ENCODE measurements at places on chromosomes 16 and 17.

- peak; percentile 90 for DNase-seq
These were observed 17.3 kb downstream of the SOCS3 start for GRCh38 chr17:78342449-78343186.

DNA sequence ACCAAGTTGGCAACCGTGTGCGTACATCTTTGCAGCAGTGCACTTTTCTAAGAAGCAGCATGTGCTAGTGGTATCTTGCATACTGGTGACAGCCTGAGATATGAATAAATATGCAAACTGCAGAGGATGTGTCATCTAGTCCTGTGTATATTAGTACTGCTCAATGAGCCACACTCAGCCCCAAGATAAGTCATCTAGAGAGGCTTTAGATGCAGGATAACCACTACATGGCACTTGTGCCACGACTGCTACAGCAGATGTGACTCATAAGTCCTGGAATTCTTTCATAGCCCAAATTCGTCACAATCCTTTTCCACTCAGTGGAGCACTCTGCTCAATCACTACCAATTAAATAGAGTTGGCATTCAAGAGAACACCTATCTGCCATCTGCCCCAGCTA is 171.5 kb downstream of the AXIN2 start:
- peak; percentile 72 for DNase-seq

GRCh38 chr17:10208604-10209193 is 10.3 kb upstream of the GAS7 start:
- no peak for DNase-seq

GRCh38 chr17:63774969-63775265 is 947 bp downstream of the DDX42 start:
- DNase-seq, result no peak

DNA sequence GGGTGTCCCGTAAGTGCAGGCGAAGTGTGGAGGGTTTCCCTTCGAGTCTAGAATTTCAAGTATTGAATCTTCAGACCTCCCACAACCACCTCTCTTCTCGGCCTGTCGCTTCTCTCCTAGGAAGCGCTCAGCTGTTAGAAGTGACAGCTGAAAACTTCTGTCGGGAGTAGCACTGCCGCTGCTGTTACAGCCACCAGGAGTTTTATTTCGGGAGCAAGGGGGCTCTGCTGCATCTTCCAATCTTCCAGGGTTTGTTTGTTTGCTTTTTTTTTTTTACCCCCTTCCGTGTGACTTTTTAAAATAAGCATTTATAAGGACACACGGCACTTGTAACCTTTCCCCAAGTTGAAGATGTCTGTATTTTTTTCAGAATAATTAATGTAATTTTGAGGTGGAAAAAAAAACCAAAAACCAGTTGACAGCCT is 767 bp downstream of the RPS6KB1 start:
- DNase-seq, result no peak

- no peak for DNase-seq
These were observed 27.0 kb upstream of the DOC2B start for GRCh38 chr17:208429-208828.

- DNase-seq, result no peak
These were observed 1.9 kb upstream of the DHRS13 start for GRCh38 chr17:28904800-28905199.

DNA sequence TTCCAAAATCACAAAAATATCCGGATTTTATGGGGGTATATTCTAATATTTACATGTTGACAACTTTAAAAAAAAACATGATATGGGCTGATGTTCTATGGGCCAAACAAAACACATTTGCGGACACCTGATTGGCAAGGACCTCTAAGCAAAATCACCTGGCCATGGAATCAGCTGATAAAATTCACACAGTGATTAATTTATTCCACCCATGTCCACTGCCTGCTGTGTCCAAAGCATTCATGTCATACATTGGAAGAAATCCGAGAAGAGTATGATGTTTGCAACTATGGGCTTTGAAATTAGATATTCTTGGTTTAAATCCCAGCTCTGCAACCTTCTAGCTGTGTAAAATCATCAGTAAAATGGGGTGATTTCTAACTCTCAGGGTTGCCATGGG is 538.7 kb downstream of the HAPSTR1 start:
- DNase-seq, result no peak

- DNase-seq, result no peak
These were observed 11.4 kb upstream of the CCL2 start for GRCh38 chr17:34243364-34244320.

- peak; percentile 53 for DNase-seq
These were observed 678 bp upstream of the GH1 start for GRCh38 chr17:63919311-63919723.

- DNase-seq, result no peak
These were observed 46.6 kb downstream of the MSI2 start for GRCh38 chr17:57302690-57303465.

GRCh38 chr17:48241770-48242497 is 134.4 kb downstream of the SNX11 start:
- DNase-seq, result no peak

DNA sequence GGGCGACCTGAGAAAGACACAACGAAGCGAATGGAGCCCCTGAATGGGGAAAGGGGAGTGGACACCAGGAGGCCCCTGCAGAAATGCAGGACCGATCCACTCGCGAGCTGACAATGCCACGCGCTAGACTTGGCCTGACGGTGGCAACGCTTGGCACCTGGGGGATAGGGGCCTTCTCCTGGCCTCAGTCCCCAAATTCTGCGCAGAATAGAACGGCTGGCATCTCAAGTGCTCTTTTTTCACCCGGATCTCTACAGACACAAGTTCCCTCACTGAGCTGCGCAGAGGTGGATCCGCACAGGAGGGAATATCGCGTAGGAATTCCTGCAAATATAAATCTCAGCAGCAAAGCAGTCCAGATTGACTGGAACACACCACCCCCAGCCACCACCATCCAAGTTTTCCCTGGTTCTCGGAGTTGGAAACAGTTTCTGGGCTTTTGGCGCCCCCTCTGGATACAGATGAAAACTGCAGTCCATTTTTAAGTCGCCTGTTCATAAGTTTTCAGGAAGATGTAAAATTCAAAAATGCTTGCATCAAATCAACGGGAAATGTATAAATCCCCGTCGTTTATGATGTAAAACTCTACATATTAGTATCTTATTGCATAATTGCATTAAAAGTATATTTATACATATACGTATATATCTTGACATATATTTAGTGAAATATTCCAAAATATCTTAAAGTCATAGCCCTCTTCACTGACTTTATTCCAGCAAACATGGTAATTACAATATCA is 2.3 kb upstream of the SOX9 start:
- DNase-seq, result peak; percentile 86

DNA sequence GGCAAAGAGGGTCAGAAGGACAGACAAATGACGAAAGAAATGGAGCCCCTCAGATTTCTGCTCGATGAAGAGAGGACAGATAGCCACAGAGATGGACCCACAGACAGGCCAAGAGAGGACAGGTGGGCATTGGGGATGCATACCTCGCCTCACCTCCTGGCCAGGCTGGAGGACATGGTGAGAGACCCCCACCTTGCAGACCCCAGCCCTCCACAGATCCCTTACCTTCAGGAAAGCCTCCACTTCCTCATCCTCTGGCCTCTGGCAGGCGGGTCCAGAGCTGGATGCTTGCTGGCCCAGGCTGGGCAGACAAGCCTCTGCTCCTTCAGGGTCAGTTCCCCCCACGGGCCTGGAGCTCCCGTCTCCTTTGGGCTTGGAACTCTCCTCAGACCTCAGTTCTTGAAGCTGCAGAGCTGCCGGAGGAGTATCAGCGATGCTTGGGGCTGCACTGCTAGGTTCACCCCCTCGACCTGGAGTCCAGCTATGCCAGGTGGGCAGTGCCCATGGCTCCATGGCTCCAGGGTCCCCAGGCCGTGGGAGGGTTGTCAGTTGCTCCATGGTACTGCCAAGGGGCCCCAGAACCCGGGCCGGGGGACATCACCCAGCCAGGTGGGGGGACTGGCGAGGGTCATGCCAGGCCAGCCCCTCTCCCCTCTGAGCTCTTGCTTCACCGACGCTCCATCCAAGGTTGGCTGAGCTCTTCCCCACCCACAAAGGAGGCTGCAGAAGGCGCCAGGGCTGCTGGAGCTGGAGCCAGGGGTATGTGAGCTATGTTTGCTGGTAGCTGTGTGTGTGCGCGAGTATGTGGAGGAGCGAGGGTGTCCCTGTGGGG is 1.0 kb downstream of the TSPOAP1 start:
- DNase-seq, result peak; percentile 37

DNA sequence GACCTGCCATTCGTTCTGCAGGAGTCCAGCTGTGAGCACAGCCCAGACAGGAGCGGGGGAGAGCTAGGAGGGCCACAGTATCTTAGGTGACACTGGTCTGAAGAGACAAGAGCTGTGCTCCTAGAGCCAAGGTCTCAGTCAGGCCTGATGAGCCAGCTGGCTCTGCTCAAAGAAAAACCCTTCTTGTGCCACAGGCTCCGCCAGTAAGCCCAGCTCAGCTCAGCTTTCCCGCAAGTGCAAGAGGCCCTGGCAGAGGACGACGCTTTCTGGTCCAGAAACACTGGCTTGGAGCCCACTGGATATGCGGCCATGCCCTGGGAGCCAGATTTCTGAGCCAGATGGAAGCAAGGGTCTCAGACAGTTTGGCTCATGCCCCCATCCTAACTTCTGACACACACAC is 23.9 kb downstream of the PEMT start:
- DNase-seq, result no peak

GRCh38 chr16:10213748-10214147 is 31.5 kb upstream of the GRIN2A start:
- no peak for DNase-seq

- DNase-seq, result peak; percentile 68
These were observed 2.0 kb upstream of the YPEL2 start for GRCh38 chr17:59329176-59330052.

GRCh38 chr17:79549141-79549915 is 61.5 kb downstream of the RBFOX3 start:
- DNase-seq, result no peak

DNA sequence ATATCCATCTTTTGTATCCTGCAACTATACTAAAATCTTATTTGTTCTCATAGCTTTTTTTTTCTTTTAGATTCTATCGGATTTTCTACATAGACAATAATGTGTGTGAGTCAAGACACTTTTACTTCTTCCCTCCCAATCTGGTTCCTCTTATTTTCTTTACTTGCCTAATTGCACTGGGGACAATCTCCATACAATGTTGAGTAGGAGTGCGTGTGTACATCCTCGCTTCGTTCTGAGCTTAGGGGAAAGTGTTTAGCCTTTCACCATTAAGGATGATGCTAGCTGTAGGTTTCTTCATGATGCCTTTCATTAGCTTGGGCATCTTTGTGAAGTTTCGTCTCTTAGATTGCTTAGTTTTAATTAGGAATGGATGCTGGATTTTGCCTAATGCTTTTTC is 2.9 kb downstream of the SPATA32 start:
- no peak for DNase-seq

GRCh38 chr17:44672479-44673093 is 16.3 kb downstream of the MEIOC start:
- peak; percentile 47 for DNase-seq

GRCh38 chr17:6661464-6661848 is 9.9 kb downstream of the C17orf100 start:
- no peak for DNase-seq

DNA sequence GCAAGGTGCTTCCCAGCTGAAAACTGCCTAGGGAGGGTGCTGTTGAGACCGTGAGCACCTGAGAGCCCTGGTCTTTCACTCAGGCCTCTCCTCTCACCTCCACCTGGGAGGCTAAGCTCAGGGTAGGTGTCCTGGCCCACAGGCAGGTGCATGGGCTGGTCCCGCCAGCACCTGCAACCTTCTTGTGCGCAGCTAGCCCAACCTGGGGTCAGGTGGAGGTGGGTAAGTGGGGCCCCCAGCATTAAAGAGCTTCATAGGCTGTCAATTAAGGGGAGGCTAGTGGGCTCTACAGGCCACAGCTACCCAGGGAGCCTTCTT is 8.7 kb downstream of the ADCY7 start:
- no peak for DNase-seq

- DNase-seq, result no peak
These were observed 17.3 kb upstream of the LLGL1 start for GRCh38 chr17:18208092-18208491.

- DNase-seq, result peak; percentile 23
These were observed 11.9 kb upstream of the PVALEF start for GRCh38 chr17:81153340-81153803.

- no peak for DNase-seq
These were observed 18.2 kb downstream of the PGS1 start for GRCh38 chr17:78396441-78397337.

- DNase-seq, result no peak
These were observed 171.7 kb downstream of the VPS53 start for GRCh38 chr17:542943-543342.

DNA sequence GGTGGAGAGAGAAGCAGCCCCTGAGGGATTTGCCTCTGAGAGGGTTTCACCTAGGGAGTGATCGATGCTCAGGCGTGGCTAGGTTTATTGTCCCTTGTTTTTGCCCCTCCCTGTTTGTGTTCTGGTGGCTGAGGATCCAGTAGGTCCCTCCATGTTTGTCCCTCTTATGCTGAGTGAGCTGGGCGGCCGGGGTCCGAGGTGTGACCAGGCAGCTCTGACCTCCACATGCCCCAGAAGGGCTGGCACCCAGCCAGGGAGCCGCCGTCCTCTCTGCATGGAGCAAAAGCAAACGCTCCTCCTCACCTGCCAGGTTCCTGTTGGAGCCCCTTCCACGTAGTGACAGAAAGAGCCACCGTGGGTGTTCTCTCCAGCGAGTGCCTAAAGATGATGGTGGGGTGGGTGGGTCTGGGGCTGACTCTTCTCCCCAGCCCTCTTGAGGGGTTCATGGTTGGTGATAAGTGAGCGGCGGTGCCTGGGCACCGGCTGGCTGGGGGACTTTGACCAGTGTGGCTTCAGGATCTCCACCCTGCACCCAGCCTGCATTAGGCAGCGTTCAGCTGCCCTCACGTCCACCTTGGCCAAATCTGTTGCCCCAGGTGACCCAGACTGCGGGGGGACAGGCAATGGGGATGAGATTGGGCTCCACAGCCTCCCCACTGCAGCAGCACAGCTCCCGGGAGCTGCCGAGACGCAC is 14.1 kb upstream of the NUDT16L1 start:
- no peak for DNase-seq

DNA sequence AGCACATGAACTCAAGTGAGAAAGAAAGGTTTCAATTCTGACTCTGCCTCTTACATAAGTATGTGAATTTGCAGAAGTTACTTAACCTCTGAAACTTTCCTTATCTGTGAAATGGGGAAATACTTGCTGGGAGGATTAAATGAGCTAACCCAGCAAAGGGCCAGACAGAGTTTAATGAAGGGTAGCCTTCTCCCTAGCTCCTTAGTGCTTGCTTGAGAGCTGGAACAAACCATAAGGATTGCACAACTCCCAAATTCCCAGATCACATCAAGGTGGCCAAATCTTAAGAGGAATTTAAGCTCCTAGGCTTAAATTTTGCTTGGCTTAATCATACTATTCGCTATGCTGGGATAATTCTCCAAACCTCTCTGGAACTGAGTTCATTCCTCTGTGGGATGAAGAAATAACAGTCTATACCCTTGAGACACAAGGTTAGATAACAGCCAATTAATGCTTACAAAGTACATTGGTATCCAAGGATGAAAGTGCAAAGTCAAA is 11.8 kb upstream of the WSB1 start:
- peak; percentile 66 for DNase-seq

DNA sequence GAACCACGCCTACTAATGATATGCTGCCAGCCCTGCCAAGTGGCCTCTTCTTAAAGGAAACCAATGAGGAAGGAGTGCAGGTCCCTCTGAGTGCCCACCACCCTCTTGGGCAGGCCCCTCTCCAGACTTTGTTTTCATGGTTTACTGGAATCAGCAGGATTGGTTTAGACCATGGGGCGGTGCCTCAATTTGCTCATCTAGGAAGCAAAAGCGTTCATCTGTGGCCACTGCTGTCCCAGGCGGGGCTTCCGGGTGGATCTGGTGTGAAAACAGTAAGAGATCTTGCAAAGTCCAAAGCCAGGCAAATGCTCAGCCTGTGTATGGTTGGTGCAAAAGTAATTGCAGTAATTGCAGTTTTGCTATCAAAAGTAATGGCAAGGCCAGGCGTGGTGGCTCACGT is 71.3 kb downstream of the AMFR start:
- no peak for DNase-seq

All from fibroblast of skin of abdomen (primary cell).